ENCODE measurements at places on chromosomes 1 and 21.
A peak's percentile ranks its signal among the peaks of the same experiment; 100 is the strongest.

DNA sequence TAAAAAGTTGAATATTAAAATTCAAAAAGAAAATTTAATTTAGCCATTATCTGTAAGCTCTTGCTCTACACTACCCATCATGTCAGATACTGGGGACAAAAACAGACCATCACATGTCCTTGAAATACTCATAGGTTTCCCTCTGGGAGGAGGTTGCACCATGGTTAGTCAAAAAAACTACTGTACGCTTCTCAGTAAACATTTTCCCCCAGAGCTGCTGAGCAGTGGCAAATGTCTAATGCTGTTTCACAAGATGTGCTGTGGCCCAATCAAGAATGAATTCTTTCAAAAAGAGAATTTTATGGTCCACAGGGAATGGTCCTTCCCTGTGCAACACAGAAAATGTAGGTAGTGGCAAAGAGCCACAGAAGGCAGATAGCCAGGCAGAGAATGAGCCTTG is 6.1 kb downstream of the SLC25A24 start:
- DNase-seq: no peak

- DNase-seq: peak; percentile 68
Measured at GRCh38 chr1:147545133-147545532, 3.8 kb downstream of the BCL9 start.

DNA sequence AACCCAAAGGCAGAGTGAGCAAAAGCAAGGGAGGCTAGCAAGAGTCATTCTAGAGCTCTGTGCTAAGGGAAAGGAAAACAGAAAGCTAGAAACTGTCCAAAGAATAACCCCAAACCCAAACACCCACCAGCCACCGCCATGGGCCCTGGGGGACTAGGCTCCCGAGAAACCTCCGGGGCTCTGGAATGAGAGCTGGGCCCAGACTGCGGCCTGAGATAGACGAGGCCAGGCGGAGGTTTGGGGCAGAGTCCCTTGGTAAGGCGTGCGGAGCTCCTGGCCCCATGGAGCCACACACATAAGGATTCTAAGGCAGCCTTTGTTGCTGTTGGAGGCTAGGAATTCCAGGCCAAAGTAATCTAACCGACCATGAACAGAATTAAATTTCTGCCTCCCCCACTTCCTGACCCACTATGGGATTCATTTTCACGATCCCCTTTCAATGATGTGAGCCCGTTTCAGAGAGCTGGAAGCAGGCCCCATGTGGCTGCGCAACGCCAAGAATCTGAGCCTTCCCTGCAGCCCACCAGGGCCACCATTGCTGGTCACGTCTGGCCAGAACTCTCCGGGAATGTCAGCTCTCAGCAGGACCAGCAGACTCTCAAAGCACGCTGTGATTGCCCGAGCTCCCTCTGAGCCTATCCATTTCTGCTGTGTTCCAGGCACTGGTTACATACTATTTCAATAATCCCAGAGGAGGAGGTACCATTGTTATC is 145.0 kb downstream of the TRABD2B start:
- DNase-seq: no peak

DNA sequence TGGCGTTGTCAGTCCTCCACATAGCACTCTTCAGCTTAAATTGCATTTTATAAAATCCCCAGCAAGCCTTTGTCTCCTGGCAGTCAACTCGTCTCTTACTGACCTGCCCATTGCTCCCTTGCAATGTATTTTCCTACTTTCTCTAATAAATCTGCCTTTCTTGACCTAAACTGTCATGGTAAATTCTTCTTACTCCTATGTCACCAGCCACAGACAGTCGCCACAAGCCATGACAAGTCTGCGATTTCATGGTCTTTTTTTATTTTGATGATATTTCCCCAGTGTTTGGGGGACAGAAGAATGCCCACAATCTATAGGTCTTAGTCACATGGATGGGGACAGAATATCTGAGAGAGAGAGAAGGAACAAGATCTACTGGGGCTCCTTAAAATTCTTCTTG is 8.4 kb downstream of the IFNAR2 start:
- DNase-seq: no peak

DNA sequence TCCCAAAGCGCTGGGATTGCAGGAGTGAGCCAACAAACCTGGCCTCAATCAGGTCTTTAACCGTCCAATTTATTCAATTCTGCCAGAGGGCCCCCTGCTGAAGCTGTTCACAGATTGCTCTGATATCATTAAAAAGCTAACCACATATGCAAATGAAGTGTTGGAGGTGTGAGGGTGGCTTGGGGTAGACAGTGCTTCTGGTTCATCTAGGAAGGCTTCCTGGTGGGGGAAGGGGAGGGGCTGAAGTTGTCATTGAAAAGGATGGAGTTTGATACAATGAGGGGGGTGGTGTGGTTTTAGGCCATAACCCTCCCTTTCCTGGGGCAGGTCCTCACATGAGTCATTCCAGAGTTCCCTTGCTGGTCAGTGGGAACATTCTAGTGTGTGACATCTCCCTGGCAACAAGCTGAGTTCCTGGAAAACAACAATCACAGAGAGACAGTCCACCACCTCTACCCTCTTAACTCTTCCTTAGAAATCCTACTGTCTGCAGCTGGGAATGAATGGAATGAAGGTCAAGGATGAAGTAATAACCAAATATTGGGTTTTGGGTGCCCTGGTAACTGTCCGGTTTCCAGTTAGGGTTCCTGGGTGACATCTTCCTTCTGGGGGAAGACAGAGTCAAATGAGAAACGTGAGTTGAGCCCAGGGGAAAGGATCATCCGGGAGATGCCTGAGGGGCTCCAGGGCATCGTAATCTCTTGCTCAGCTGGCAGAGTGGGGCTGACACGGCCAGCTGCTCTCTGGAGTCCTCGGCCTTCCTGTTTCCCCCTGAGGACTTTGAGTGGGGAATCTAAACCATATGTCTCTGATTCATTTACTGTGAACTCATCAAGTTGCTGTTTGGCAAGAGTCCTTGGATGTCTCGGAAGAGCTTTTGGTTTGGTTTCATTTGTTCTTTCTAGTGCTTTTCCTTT is 32.2 kb downstream of the BATF3 start:
- DNase-seq: peak; percentile 95

- DNase-seq: no peak
Measured at GRCh38 chr1:235642011-235642942, 7.3 kb downstream of the GNG4 start.

GRCh38 chr1:1666526-1666925 is 7.7 kb upstream of the CDK11B start:
- DNase-seq: no peak

- no peak for DNase-seq
Measured at GRCh38 chr1:201710632-201711597, 118.0 kb upstream of the IPO9 start.

DNA sequence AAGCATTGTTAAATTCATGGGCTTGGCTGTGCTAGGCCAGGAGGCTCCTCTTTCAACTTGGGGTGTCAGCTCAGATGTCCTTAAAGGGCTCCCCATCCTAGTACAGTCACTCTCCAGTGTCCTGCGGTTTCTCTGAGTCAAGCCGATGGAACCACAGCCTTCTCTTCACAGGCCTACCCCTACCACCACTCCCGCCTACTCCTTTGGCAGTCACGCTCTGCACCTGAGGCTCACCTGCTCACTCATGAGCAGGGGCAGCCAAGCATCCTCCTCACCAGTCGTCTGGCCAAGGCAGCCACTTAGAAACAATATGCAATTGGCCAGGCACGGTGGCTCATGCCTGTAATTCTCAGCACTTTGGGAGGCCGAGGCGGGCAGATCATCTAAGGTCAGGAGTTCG is 3.6 kb downstream of the ACOT7 start:
- DNase-seq: no peak

- DNase-seq: peak; percentile 96
Measured at GRCh38 chr1:101288491-101288944, 51.7 kb downstream of the S1PR1 start.

GRCh38 chr1:221200464-221200863 is 321.2 kb downstream of the HLX start:
- no peak for DNase-seq

GRCh38 chr1:219539645-219540254 is 73.2 kb downstream of the ZC3H11B start:
- no peak for DNase-seq

DNA sequence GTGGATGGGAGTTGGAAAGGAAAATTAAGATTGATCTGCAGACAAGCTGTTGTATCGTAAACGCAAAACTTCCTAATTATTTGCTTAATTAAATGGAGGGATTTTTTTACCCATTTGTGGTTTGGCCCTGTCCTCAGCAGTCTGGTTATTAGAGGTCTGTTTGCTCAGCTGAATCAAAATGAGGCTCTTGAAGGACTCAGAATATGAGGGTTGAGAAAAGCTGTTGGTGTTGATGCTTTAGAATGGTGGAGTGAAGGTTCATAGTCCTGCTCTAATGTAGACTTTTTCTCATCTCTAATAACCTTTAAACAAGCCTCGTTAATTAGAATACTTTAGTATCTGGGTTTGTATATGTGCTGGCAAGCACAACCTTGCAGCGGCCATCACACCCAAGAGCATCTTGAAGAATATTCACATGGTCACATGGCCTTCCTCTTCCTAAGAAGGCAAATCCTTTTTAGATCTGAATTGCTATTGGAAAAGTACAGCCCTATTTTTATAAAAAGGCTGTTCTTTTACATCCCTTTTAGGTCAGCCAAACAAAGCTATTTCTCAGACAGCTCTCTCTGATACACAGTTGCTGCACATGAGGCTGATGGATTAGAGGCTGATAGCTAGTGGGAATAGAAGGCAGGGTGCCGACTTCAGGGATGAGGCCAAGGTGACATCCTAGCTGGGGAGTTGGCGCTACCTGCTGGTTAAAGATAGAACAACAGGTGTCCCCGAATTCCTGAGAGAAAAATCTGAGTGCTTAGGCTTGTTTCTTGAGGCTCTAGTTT is 53.8 kb downstream of the MACF1 start:
- peak; percentile 62 for DNase-seq

DNA sequence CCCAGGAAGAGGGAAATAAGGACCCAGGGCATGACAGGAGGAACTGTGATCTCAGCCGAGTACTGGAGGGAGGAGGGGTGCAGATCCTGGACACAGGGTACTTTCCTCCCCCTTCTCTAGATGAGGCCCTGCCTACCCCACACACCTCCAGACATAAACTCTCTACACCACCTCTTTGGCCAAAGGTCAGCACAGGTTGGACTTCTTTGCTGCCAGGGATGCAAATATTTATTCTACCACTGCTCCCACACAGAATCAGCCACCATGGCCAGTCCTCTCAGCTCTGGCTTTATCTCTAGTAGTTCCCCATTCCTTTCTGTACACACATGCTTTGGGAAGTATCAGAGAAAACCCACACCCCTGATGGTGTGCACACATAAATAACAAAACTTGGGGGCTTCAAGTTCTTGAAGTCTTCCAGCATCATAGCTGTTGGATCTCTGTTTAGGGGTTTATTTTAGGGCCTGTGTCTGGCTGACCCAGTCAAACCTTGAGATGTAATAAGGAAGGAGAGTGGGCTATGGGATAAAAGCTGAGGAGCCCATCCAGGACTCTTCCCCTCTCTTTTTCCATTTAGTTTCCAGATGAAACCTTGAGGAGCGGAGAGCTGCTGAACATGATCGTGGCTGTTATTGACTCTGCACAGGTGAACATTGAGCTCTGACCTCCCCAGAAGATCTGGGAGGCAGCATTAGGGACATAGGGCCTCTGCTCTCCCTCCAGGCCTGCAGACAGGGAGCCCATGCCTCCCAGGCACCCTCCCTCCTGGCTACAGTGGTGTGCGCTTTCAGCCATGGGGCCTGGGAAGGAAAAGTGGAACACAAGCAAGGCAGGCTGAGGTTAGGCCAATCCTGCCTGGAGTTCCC is 6.7 kb upstream of the SLC27A3 start:
- no peak for DNase-seq

GRCh38 chr21:45632160-45632559 is 11.4 kb upstream of the PCBP3 start:
- no peak for DNase-seq

GRCh38 chr1:114585231-114585630 is 3.8 kb upstream of the BCAS2 start:
- DNase-seq: no peak

- peak; percentile 16 for DNase-seq
Measured at GRCh38 chr1:213247038-213247437, 196.0 kb downstream of the RPS6KC1 start.

DNA sequence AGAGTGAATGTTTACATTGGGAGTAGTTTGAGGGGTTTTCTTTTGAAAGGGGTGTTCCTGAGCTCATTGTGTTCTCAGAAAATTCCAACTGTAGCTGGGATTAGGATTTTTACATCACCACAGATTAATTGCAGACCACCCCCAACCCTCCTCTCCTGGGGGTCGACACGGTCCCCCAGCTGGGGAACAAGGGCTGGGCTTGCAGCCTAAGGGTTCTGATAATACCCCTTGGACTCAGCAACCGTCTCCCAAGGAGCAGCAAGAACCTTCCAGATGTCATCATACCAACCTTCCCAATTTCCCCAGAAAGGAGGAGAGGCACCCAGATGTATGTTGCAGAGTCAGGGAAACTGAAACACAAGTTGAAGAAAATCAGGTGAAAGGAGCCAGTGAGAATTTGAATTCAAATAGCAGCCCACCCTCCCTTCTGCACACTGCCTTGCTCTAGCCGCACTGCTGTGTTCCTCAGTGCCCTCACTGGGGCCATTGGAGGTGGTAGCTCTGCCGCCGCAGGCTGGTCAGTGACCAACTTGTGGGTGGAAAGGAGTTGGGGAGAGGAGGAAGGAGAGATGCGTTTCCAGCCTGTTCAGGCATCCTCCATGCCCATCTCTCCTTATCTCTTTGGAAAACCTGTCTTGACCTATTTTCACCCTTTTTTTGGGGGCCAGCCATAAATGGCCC is 14.7 kb upstream of the IGFN1 start:
- DNase-seq: no peak

GRCh38 chr1:55213151-55213884 is 1.8 kb downstream of the USP24 start:
- DNase-seq: peak; percentile 26

DNA sequence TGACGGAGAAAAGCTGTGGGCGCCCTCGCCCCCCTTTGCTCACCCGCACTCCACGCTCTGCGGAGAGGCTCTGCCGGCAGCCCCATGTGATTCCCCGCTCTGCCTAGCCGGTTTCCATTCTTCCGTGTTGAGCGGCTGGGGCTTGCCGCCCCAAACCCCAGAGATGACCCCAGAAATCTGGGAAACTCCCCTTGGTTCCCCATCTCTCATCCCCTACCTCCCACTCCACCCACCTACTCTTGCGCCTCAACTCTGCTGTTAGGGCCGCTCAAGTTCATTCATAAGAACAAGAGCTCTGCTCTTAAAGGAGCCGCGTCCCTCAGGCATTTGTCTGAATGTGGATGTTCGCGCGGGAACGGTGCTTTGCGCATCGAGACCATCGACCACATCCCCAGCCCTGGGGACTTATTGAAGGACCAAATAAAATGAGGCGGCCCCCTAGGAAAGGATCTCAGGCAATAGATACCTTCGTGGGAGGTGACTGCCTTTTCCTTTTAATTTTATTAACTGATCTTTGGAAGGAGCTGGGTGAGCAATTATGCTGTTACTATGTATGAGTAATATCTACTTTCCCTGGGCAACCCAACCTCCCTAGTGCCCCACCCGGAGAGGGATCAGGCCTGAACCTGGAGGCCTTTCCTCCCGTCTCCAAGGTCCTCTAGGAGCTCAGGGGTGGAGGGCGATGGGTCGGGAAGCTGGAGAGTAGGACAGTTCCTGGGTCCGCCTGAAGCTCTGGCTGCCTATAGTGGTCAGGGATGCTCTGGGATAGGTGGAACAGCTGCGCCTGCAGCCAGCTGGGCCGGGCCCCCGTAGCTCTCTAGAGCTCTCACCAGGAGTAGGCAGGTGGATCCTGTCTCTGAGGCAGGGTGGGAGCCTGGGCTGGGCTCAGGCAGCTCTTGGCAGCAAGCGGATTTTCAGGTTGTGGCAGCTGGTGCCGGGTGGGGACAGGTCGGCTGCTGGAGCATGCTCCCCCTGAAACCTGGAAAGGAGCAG is 898 bp downstream of the MFSD2A start:
- DNase-seq: peak; percentile 24
